NCI-H2171 treated with DMSO at 0.1 percent for 48 hours (cell line): ENCODE measurements at places on chromosomes 7 and 10.
A peak's percentile ranks its signal among the peaks of the same experiment; 100 is the strongest.

- DNase-seq = no peak
Measured at GRCh38 chr7:132116369-132116768, 459.9 kb downstream of the PLXNA4 start.

DNA sequence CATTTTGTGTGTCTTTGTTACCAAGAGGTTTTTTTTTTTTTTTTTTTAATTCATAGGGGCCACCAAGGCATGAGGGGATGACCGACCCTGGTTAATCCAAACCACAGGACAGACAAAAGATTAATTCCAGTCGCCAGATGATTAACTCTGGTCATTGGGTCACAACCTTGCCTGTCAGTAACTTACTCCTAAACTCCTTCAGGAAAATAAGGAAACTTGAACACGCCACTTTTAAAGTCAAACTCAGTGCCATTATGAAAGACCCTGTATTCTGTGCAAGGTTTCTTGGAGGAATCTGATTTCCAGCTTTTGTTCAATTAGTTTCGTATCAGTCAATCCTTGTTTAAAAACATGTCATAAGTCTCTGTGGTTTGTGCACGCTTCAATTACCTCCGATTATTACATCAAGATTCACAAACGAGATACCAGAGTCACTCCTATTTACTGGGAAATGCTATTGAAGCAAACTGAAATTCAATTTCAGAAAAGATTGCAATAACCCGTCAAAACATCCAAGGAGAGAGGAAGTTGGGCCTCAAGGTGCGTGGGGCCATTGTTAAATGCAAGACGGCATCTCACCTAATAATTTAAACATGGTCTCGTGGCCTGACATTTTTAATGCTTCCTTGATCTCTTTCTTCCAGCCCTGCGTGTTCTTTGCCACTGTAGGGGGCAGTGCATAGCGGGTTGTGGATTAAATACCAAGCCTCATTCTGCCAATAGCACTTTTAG is 44.0 kb downstream of the NRP1 start:
- DNase-seq = no peak

- no peak for DNase-seq
Measured at GRCh38 chr7:8092140-8092539, 123.5 kb downstream of the GLCCI1 start.

GRCh38 chr7:106125417-106125816 is 13.3 kb upstream of the SYPL1 start:
- no peak for DNase-seq

DNA sequence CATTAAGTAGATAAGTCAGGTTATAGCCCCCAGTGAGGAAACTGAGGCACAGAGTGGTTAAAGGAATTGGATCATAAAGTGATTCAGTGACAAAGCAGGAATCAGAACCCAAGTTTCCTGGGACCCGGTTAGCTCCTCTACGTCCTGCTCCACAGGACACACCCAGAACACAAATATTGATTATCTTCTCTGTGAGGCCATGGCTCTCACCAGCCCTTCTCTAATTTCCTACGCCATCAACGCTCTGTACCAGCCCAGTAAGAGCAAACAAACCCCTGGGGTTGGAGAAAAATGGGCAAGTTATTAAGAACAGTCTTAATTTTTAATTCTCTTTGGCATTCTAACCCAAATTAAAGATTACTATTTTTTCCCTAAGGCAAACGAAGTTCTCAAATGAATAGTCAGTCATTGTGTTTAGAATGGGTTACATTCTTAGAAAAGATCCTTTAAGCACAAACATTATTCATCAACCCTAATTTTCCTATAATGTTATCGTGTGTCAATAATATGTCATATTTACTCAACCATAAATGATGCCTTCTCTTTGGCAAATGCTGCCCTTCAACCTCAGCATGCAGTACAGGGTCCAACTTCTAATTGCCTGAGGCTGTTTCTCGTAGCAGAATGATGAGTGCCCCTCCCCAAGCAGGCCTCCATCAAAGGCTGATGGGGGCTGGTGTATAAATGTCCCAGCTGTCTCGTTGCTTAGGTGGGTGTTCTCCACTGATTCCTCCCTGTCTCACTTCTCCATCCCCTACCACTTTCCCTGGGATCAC is 25.4 kb upstream of the TM9SF3 start:
- DNase-seq = no peak

GRCh38 chr7:152173372-152174070 is 148.0 kb downstream of the GALNT11 start:
- no peak for DNase-seq

DNA sequence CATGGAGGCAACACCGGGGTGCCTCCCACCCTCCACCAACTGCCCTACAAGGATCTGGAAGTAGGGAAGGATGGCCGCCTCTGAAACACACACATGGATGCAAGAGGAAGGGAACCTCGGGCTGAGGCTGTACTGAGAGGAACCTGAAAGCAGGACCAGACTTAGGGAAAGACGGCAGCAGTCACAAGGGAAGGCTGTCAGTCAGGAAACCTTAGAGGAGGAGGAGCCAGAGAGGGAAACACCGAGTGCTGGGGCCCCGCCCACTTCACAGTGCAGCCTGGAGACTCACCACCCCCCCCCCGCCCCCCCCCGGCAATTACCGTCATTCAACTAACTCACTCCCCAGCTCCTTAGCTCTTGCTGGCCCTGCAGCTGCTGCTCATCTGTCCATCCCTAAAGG is 2.5 kb downstream of the CYREN start:
- DNase-seq = no peak

- DNase-seq = no peak
Measured at GRCh38 chr7:109763611-109764010, 1193.9 kb downstream of the DNAJB9 start.

- DNase-seq = peak; percentile 65
Measured at GRCh38 chr7:26375726-26376174, 84.1 kb downstream of the SNX10 start.

DNA sequence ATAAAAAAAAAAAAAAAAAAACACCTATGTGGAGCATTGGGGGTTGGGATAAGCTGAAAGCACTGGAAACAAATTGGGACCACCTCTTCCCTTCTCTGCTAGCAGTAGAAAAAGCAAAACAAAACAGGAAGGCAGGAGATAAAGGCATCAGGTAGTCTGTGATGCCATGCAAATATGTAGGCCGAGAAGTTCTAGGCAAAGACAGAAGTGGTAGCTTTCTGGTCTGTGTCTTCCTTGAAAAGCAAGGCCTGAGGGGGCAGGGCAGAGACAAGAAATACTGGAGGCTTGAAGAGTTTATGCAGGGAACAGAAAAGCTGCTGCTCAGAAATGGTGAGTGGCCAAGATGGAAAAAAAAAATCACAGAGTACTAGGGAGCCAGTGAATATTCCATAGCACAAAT is 111.1 kb downstream of the ELMO1 start:
- no peak for DNase-seq

DNA sequence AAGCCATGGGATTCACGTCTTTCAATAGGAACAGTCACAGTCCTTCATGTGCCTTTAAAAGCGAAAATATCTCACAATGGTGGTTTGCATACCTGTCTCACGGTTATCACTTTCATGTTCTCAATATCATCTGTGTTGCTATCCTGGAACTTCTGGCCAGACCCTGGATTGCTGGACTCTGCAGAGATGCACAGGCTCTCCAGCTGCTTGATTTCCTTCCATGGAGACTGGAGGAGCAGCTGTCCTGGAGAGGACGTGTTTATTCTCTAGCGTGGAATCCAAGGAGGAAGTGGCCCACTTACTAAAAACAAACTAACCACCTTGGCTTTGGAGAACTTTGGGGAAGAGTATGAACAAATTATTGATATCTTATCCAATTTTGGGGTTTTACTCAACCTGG is 16.5 kb downstream of the BTBD16 start:
- DNase-seq = no peak

- no peak for DNase-seq
Measured at GRCh38 chr10:124561206-124561605, 99.6 kb downstream of the LHPP start.

DNA sequence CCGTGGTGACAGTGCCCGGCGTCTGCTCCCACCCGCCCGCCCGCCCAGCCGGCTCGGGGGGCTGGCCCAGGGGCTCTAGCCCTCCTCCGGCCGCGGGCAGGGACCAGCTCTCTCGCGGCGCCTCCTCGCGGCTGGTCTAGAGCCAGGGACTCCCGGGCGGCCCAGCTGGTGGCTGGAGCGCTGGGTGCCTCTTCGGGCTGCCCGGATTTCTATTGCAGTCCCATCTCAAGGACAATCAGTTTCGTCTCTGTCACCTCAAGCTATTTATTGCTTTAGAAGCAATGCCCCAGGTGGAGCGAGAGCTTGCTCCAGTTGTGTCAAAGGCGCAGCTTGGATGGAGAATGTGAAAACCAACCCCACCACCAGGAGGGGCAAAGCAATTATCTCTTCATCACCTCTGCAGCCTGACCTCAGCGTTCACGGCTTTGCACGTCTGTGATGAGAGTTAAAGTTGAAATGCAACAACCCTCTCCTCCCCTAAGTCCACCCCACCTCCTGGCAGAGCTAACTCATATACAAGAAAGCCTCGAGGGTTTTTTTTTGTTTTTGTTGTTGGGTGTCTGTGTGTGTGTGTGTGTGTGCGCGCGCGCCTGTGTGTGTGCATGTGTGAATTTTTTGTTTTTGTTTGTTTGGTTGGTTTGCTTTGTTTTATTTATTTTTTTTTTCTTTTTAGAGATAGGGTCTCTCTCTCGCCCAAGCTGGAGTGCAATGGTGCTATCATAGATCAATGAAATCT is at the start of gene ITGA8:
TSS of gene ITGA8 (minus strand) at position 24 of the 736 bp plus-strand sequence. CDS start 151 bp downstream, outside the sequence.
- DNase-seq = no peak

DNA sequence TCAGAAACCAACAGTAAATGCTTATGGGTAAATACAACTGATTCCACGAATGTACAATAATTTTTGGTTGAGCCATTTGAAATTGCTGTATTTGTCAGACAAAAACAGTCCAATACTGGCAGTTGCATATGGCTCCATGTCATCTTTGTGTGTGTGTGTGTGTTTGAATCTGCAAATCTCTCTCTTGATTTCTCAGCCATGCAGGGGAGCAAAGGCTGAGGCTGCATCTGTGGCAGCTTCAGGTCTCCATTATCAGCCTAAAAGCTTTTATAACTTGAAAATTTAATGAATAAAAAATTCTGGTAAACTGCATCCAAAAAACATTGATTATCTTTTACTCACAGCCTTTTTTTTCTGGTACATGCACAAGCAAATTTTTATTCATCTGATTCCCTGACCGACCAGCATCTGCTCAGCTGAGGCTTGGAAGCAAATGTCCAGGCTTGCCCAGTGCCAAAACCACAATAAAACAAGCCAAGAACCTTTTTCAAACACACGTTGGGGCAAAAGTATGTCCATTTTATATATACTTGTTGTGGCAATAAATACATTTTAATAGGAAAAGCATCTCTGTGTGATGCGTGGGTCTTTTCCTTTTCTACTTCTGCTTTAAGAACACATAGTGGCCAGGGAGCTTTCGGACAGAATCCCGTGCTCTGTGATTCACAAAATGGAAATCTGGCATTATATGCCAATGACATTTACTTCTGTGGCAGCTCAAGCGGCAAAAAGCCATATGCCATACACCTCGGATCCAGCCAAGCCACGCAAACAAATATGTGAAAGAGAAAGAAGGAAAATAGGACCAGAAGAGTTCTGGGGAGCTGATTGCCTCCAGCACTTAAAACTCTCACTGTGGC is 275.6 kb upstream of the AOAH start:
- peak; percentile 92 for DNase-seq

- DNase-seq = peak; percentile 13
Measured at GRCh38 chr10:93816123-93816747, 58.5 kb downstream of the LGI1 start.

GRCh38 chr7:28957751-28958234 is 337 bp downstream of the TRIL start:
- no peak for DNase-seq

DNA sequence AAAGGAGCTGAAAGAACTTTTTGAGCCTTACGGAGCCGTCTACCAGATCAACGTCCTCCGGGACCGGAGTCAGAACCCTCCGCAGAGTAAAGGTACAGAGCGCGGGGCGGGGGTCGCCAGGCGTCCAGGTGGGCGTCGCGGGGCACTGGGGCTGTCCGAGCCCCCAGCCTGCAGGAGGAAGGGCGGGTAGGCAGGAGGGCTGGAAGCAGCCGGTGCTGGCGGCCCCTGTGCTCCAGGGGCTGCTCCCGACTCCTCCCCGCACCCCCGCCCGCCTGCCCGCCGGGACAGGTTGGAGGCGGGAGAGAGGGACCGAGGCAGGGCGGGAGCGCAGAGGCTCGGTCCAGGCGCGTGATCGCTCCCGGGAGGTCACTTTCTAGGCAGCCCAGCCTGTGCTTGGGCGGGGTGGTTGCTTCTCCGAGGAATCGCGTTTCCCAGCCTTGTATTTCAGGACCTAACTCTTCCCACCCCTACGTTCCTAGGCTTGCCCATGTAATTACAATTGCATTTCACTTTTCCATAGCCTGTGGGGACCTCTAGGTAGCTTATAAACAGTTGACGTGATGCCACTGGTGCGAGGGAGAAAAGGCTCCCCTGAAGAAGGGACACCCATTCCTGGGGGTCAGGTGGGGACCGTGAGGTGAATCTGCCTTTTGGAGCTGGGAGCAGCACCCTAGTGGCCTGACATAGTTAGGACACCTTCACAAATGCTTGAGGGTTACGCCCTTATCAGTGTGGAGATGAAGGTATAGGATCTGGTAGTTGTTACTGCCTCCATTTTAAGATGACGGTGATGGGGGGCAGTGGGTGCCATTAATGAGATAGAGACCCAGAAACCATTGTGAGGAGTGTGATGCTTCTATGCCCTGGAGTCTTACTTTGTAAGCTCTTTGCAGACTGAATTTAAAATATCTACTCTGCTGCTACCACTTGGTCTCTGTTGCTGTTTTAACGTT is 148.2 kb downstream of the CELF2 start:
- DNase-seq = no peak

- DNase-seq = no peak
Measured at GRCh38 chr7:132390705-132391104, 185.6 kb downstream of the PLXNA4 start.

- no peak for DNase-seq
Measured at GRCh38 chr10:119637631-119638030, 13.5 kb upstream of the BAG3 start.

DNA sequence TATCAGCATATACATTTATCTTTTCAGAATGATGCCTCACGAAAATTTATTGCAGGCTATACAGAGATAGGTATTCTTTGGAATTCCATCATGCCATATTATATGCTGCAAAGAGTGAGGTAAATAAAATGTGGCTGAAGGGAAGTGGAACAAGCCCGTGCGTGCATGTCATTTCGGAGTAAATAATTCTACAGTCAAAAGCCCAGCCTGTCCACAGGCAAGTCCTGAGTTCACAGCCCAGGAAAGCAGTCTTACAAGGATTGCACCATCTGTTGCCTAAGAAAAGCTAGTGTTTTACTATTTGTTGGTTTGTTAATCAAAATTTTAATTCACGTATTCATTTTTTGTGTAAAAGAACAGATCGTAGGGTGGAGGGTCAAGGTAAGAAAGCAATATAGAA is 292.4 kb upstream of the AKR1E2 start:
- DNase-seq = peak; percentile 25

GRCh38 chr10:30625080-30625479 is 4.5 kb downstream of the LYZL2 start:
- DNase-seq = no peak

- DNase-seq = no peak
Measured at GRCh38 chr7:111408724-111409123, 153.6 kb downstream of the IMMP2L start.
